HFFc6 (cell line): ENCODE measurements at places on chromosomes 7 and 10.

DNA sequence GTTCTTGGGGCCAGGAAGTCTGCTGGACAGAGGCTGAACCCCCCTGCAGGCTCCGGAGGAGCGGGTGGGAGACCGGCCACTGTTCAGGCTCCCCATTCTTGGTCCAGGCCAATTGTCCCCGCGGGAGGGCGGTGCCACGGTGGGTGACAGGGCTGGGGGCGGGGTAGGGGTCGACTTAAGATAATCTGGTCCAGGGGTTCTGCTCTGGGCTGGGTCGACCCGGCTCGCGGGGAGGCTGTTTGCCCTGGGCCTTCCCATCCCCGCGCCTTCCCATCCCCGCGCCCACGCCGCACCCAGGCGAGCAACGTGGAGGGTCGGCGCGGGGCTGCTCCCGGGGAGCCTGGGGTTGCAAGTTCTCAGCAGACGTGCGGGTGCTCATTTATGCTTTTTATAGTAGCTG lies 7.3 kb upstream of the GLRX3 start:
- no peak for DNase-seq

- no peak for DNase-seq
Observed at GRCh38 chr10:121134711-121135110, 283.5 kb downstream of the WDR11 start.

GRCh38 chr10:21181451-21181850 lies 284.3 kb upstream of the NEBL start:
- DNase-seq: no peak

- DNase-seq: no peak
Observed at GRCh38 chr7:135648235-135648634, 14.1 kb upstream of the STMP1 start.

GRCh38 chr10:129472696-129473555 lies 5.9 kb downstream of the MGMT start:
- DNase-seq: no peak
